Stomach (tissue), 19 donors: ENCODE measurements at places on chromosomes 3 and 15.

- no peak for DNase-seq
Measured at GRCh38 chr3:69994919-69995318, 4.6 kb upstream of the SAMMSON start.

DNA sequence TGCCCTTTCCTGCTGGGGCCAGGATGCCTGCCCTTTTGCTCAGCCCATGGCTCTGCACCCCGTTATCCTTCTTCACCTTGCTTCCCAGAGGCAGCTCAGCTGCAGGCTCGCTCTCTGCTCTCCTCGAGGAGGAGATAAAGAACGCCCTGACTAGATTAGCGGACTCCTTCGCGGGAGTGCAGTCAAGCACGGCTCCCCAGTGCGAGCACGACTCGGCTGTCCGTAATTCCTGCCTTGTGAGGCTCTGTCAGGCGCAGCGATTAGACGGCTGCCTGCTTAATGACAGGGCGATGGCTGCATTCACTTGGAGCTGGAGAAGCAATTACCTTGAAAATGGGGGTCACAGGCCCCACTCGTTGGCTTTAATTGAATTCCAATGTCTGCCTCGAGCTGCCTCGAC is 25.9 kb downstream of the TLE3 start:
- DNase-seq = no peak

GRCh38 chr3:142337994-142338393 is 109.8 kb downstream of the XRN1 start:
- DNase-seq = peak; percentile 5

DNA sequence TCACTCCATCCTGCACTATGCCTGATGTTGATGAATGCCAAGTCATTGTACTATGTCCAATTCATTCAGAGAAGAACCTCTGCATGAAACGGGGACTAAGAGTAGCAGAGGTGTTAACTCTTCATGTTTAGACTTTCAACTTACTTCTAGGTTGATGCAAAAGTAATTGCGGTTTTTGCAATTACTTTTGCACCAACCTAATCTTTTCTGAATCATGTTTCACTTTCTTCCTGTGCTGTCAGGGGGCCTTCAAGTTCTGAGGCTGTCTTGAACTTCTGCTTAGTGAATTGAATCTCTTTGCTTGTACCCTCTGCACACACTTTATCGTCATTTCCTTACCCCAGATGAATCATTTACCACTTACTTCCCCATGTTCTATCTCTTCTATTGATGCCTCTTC is 636.2 kb downstream of the NAALADL2 start:
- no peak for DNase-seq

DNA sequence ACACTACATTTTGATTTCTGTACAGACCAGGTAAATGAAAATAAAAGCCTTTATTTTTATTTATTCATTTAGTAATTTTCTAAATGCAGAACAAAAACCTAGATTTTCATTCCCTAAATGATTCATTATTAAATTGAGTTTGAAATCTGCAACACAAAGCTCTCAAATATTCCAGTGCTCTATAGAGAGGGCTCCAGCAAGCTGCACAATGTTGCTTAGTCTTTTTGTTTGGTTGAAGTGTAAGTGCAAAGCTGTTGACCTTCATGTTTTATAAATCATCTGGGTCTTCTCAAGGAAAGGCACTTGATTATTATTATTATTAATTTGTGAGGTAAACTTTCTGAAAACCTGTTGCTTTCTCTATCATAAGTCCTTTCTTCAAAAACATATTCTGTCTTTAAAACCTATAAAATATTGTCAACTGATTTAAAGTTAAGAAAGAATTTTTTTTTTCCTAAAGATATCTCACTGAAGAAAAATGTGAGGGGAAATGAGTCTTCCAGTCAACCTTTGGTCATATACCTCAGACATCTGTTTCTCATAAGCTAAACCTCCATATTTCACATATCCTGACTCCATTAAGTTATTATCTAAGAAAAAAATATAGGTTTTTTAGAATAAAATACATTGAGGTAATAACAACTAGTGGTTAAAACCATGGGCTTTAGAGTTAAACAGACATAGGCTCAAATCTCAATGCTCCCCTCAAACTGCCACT is 100.7 kb downstream of the ZIC4 start:
- no peak for DNase-seq

DNA sequence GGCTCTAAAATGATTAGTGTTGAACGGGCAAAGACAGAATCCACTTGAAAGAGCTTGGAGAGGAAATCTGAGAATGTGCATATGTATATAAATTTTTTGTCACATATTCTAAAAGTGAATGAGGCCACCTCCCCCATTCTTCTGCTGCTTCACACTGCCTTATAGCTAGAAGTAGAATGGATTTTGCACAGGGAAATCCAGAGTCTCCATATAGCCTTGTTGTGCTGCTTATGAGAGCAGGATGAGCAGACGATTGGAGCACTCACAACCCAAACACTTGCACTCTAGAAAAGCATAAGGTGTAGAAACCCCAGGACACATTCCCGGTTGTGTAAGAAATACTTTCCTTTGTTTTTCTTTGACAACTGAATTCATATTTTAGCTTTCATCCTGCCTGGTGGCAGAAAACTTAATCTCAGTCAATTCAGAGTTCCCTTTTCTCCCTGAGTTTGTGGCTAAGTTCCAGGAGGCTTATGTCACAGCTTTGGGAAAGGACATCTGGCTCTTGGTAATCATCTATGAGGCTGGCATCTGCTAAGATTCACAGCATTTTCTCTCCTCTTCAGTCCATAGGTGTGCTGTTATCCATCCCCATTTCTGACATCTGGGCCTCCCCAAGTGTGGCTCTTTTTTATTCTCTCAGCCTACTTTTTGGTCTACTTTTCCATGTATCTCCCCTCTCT is 188.4 kb upstream of the PFN2 start:
- DNase-seq = peak; percentile 62
